Motor neuron (in vitro differentiated cells): ENCODE measurements at places on chromosomes 2 and 18.

- no peak for ATAC-seq
Observed at GRCh38 chr2:150066490-150066889, 421.0 kb downstream of the RND3 start.

- ATAC-seq, result no peak
Observed at GRCh38 chr2:111037128-111037527, 83.6 kb upstream of the BCL2L11 start.

- peak; percentile 85 for ATAC-seq
Observed at GRCh38 chr18:31101183-31102024, 817 bp downstream of the DSC2 start.

- no peak for ATAC-seq
Observed at GRCh38 chr2:110714452-110715224, 17.7 kb upstream of the ACOXL start.

- no peak for ATAC-seq
Observed at GRCh38 chr18:44830581-44830980, 149.9 kb downstream of the SETBP1 start.

- ATAC-seq, result peak; percentile 97
Observed at GRCh38 chr2:230885463-230886130, 20.9 kb downstream of the ITM2C start.

GRCh38 chr2:229748950-229749349 lies 34.6 kb upstream of the DNER start:
- no peak for ATAC-seq

DNA sequence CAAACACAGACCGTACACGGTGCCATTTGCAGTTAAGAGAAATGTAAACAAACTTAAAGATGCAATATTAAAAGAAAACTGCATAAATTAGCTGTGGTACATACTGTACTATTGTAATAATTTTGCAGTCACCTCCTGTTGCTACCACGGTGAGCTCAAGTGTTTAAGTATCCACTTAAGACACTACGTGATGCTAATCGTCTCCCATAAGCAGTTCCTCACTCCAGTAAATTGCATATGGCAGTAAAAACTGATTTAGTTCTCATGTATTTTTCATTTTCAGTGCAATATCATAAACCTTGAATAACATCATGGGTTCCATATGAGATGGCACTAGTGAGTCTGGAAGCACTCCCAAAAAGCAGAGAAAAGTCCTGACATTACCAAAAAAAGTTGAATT lies 14.4 kb downstream of the CLEC4F start:
- ATAC-seq, result no peak

GRCh38 chr18:9629709-9630108 lies 15.3 kb upstream of the PPP4R1 start:
- ATAC-seq, result no peak

DNA sequence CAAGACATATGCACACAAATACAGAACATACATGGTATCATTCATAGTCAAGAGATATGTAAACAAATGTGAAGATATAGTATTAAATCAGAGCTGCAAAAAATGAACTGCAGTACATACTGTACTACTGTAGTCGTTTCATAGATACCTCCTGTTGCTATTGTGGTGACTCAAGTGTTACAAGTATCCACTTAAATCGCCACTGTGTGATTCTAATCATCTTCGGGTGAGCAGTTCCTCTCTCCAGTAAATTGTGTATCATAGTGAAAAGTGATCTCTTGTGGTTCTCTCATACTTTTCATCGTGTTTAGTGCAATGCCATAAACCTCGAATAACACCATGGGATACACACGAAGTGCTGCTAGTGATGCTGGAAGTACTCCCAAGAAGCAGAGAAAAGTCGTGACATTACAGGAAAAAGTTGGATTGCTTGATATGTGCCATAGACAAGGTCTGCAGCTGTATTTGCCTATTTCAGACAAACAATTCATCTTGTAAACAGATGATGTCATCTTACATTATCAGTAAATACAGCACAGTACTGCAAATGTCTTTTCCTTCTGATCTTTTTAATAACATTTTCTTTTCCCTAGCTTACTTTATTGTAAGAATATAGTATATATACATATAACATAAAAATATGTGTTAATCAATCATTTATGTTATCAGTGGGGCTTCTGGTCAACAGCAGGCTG lies 222.2 kb downstream of the BCL11A start:
- no peak for ATAC-seq

DNA sequence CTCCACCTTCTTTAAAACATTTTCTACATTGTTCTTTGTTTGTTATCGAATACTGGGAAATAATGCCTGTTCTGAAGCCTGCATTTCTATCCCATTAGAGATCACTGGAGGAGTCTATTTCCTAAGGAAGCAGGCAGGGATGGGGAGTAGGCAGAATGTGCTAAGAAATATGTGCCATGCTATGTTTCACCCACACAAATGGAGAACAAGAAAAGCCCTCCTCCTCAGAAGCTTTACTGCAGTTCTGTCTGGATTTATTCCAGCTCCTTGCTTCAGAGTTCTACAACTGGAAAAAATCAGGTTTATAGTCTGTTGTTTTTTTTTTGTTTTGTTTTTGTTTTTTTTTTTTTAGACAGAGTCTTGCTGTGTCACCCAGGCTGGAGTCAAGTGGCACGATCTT lies 825.1 kb downstream of the SLC4A3 start:
- no peak for ATAC-seq

DNA sequence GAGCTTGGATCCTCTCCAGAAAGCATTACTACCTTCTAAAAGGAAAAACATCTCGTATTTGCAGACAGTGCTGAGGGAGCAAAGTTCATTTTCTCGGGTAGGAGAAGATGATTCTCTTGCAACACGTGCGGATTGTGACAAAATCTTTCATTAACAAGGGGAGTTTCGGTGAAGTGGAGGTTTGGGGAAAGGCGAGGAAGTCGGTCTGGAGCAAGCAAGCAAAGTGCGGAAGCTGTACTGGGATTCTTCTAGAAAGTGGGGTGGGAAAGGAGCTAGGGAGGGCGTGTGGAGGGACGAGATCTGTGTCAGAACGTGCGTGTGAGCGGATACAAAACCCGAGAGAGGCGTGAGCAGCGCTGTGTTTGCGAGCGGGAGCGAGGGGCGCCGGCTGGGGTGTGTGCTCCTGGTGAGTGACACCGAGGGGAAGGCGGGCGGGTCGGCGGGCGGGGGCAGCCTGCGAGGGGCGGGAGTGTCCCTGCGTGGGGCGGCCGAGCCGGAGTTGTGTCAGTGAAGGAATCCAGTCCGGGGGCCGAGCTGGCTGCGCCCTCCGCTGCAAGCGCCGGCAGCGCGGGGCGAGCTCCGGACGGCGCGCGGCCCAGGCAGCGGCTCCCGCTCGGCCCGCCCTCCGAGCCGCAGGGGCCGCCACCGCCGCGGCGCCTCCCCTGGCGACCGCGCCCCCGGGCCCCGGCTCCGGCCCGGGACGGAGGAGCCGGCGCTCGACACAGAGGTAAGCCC lies at the start of gene SPATS2L:
Gene SPATS2L, plus strand, starts transcription at position 498 of the 735 bp plus-strand sequence. CDS start 82,552 bp downstream, outside the sequence.
- ATAC-seq, result peak; percentile 77

GRCh38 chr2:96669539-96670215 lies 27.1 kb downstream of the FER1L5 start:
- ATAC-seq, result no peak

- no peak for ATAC-seq
Observed at GRCh38 chr18:48815581-48816324, 135.0 kb downstream of the SMAD7 start.

DNA sequence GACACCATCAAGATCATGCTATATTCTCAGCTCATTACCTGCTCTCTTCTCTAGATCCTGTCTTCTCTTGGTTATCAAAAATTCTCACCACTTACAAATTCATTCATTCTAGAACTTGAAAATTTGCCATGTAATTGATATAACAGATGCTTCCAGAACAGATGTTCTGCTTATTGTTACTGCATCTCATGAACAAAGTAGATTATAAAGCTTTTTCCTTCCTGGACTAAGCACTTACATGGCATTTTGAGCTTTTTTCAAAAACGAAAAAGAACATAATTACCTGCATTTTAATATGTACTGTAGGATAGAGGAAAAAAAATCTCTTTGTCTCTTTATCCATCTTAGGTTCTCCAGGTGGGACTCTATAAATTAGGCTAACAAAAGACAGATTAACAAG lies 79.6 kb upstream of the CREB1 start:
- ATAC-seq, result no peak

DNA sequence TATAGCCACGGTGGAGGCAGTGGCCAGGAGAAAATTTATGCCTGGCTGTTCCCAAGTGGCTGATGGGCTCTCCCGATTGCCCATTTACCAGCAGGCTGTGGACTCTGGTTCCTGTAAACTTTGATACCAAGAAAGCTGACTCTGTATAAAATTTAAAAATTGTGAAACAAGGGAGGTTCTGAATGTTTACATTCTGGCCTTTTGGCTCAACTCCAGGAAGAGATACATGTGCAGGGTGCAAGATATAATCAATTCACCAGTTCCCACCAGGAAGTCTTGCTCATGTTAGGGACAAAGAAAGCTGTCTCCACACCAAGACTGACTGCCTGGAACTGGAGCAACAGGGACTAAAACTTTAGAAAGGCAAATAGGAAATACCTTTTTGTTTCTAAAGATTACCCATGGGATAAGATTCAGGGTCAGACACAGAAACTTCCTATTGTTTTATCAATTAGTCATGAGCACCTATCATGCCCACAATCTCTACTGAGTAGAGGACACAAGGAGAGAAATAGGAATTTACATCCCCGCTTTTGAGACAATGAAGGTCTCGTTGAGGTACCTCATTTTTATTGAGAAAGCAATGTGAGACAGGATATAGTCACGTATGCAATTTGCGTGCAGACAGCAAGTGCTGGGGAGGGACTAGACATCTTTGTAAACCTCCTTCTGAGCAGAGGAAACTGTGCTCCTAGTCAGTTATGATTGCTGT lies 123.5 kb downstream of the LIPG start:
- ATAC-seq, result no peak

DNA sequence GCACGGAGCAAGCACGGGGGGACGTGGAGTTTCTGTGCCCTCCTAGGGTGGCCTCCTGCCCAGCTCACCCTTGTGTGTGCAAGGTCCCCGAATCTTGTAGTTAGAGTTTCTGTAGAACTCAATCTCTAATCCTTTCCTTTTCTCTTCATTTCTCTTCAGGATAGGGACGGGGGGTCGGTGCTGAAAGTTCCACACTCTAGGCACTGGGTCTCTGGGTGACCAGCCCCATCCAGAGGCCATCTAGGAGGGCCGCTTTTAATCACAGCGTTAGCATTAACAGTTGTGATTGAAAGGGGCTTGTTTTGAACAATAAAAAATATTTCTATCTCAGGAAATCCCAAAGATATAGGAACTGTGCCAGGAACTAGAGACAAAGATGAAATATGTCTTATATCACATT lies 10.5 kb downstream of the SOCS6 start:
- no peak for ATAC-seq

DNA sequence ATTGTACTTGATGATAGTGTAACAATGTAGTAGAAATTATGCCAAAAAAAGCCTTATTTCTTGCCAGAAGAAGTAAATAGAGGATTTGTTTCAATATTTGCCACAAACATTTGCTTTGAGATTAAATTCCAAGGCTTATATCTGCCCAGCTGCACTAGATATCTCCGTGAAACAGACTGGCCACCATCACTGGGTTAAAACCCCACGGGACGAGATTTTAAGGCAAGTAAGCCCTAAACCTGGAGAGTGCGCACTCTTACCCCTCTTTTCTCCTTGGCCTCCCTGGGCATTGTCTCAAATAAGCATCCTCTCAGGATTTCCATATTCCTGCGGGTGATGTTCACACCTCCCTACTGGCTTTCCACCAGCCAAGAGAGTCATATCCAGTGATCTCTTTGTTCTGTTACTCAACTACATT lies 334.4 kb downstream of the AGPS start:
- ATAC-seq, result no peak

DNA sequence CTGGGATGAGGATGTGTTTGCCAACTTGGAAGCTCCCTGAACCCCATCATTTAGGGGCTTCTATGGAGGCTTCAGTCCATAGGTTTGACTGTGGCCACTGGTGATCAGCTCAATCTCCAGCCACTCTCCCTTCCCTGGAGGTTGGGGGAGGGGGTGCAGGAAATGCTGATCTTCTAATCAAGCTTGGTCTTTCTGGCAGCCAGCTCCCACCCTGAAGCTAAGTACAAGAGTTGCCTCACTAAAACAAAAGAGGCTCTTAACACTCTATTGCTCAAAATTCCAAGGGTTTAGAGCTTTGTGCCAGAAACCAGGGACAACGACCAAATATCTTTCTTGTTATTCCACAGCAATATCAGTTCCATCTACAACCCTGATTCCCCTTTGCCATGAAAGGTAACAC lies 19.4 kb upstream of the MPPE1 start:
- no peak for ATAC-seq

- no peak for ATAC-seq
Observed at GRCh38 chr2:27261926-27262298, 935 bp downstream of the SLC30A3 start.

GRCh38 chr2:84486441-84487115 lies 27.5 kb upstream of the SUCLG1 start:
- no peak for ATAC-seq

DNA sequence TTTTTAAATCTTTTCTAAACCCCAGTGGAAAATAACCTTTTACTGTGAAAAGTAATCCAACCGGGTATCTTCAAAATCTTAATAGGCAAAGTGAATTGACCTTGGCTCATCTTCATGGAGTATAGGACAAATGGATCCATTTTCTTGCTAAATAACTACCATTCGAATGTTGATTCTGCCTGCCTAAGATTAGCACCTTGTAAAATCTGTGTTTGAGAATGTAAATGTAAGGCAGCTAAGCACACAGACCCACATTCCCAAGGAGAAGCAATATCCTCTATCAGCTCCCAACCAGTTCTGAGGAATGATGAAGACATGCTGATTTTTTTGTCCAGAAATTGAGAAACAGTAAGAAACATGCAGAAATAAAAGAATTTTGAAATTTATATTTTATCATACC lies 509.8 kb upstream of the SMIM21 start:
- ATAC-seq, result no peak

GRCh38 chr2:207772844-207773205 lies 3.1 kb upstream of the FZD5 start:
- ATAC-seq, result no peak

- ATAC-seq, result no peak
Observed at GRCh38 chr18:6311456-6312215, 103.1 kb downstream of the L3MBTL4 start.

GRCh38 chr2:149466635-149467034 lies 120.9 kb downstream of the MMADHC start:
- no peak for ATAC-seq

DNA sequence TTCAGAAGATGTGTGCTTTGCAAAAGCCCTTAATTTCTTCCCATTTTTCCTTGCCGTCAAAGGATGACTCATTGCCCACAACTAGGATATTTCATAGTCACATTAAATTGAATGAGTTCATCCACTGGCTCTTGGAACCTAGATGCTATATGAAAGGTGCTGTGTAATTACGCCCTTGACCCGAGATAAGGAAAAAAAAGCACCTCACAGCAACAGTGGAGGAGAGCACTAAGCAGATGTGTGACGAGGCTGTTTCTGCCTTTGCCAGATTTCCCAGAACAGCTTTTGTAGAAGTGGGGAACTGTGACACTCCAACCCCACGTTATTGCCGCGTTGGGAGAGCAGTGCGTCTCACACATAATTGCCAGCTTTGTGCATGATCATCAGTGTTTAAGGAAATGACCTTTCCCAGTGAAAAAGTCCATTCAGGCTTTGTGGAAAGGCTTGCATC lies 33.3 kb upstream of the TMEM87B start:
- peak; percentile 95 for ATAC-seq
